ENCODE measurements at places on chromosomes 12 and 14. TPM values are rescaled to one million over a fixed set of nuclear protein-coding genes. Genes with fewer than 3 reads are reported as not detected.

GRCh38 chr14:105042813-105043212 lies 21.9 kb upstream of the CDCA4 start:
- no peak for DNase-seq

Gene GDF3
- total RNA-seq, result not detected

Gene OR11H7
- total RNA-seq, result not detected

Gene FGF6
- total RNA-seq, result not detected

GRCh38 chr12:26995706-26996105 lies 18.5 kb downstream of the TM7SF3 start:
- no peak for DNase-seq

- DNase-seq, result peak; percentile 54
Observed at GRCh38 chr14:32531942-32532515, 202.9 kb downstream of the AKAP6 start.

DNA sequence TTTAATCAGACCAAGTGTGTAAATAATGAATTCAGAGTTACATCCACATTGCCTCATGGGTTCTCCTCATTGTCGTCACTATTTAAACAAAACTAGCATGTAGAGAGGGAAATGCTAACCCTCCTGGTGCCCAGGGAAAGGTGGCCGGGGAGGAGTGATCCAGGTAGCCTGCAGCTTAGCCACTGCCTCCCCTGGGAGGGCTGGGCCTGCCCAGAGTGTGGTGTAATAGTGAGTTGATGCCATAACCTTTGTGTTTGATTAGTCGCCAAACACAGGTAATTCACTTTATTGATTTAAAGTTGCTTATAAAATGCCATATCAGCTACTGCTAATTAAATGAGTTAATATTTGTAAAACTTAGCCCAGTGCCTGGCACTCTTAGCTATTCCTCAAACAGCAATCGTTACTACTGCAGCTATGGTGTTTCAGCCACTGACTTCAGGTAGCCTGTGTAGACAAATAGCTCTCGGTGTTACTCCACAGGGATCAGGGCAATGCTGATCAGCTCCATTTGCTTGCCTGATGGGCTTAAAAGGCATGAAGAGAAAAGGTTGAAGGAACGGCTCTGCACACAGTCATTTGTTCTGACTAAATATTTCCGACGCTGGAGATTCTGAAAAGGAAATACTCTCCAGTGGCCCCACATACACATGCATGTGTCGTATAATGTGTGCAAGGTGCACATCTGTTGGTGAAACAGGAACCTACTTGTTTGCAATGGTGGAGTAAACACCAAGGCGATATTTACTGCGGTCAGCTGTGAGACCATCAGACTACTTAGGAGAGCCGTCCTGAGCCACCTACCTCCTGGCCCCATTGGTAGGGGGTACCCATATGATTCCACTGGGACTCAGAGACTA lies 45.7 kb upstream of the PRMT8 start:
- no peak for DNase-seq

DNA sequence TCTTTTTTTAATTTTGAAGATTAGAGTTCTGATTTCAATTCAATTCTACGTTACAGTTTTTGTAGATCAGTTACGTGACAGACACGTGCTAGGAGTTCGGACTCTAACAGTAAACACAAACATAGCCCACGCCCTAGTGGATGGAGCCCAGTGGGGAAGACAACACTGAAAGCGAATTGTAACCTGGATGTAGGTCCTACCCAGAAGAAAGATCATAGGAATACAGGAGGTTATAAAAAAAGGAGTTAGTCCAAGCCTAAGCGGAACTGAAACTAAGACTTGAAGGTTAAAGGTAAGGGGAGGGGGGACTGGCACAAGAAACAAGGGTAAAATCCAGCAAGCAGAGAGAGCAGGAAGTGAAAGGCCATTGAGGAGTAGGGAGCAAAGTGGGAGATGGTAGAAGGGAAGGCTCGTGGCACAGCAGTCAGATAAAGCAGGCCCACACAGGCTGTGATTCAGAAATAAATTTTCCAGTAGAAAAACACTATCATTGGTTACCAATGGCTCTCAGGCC lies 15.7 kb upstream of the CRY1 start:
- no peak for DNase-seq

GRCh38 chr12:62113366-62114011 lies 146.7 kb upstream of the USP15 start:
- no peak for DNase-seq

DNA sequence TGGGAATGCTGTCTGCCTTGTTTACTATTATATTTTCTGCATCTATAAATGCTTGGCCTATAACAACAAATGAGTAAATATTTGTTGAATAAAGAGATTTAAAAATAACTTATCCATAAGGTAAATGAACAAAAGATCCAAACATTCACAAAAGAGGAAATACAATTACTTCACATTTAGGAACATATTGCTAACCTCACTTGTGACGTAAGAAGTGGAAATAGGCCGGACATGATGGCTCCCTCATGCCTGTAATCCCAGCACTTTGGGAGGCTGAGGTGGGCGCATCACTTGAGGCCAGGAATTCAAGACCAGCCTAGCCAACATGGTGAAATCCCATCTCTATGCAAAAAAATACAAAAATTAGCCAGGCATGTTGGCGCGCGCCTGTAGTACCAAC lies 25.7 kb upstream of the CKAP4 start:
- DNase-seq, result no peak

Gene ARF6
- 35.2 TPM for total RNA-seq

DNA sequence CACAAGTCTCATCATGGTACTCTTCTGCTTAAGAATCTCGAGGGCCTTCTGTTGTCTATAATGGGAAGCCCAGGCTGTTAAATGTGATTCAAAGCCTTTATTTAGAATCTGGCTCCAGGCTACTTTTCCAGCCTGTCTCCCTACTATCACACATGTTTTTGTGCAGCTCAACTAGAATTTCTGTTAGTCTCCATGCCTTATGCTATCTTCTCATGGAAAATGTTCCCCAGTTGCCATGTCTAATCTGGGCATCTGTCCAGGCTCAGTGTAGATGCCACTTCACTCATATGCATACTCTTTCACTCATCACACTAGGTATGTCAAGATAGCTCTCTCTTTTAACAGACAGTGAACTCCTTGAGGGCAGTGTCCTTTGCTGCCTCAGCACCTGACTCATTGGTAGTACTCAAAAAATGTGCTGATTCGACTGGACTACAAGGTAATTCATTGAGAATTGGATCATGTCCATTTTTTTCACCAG lies 145.3 kb downstream of the TTLL5 start:
- DNase-seq, result peak; percentile 82

DNA sequence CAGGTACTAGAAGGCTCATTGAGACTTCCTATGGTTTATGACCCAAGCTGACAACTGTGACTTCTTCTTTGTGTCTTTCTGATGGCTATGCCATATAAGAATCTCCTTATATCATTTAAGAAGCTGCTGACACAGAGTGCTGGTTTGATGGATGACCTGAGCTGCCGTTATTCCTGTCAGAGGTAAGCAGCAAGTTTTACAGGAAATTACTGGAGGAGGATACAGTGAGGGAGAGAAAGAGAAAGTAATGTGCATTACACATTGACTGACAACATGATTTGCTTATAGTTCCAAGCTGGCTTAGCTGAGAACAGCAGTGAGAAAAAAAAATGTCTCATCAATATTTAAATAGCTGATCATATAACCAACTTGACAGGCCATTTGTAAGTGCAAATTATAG lies 981.4 kb downstream of the FSCB start:
- no peak for DNase-seq

Gene MIPOL1
- total RNA-seq, result 19.6 TPM

GRCh38 chr12:5013266-5013730 lies 30.4 kb upstream of the KCNA5 start:
- DNase-seq, result no peak

Gene AQP2
- not detected for total RNA-seq

Gene FAM234B
- 17.2 TPM for total RNA-seq

DNA sequence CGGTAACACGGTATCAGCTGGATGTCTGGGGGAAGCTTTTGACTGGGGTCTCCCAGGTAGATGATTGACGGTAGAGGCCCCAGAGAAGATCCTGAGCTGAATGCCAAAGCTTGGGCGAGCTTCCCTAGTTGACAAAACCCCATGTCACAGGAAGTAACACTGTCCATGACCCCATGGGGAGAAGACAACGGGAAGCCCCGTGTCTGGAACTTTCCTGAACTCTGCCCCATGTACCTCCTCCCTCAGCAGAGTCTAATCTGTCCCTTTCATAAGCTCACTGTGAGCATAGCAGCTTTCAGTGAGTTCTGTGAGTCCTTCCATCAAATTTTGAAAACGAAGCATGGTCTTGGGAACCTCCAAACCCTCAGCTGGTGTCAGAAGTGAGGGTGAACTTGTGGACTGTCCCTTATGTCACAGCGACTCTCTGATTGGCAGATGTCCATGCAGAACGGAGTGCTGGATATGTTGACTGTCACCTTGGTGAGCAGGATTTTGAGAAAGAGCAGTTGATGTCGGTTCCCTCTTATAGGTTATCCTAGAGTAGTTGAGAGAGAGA lies 29.7 kb upstream of the BEGAIN start:
- no peak for DNase-seq

Gene CLEC4C
- not detected for total RNA-seq

DNA sequence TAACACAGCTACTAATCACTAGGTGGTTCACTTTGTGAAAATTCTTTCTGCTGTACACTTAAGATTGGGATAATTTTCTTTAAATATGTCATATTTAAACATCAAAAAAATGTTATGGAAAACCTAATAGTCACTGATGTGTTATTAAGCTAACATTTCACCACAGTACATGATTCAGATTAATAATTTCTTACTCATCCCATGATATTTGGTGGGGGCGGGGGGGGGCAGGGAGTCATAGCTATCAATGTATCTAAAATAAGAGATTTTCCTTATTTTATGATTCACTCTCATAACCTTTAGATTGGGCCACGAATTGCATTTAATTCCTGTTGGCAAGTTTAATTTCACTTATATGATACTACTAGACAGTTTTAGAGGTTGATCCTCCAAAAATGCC lies 88.8 kb downstream of the KCNH5 start:
- DNase-seq, result no peak

GRCh38 chr14:77314043-77314442 lies 6.6 kb downstream of the POMT2 start:
- no peak for DNase-seq

Gene GPR84
- 0.33 TPM for total RNA-seq

Gene SLC38A4
- total RNA-seq, result 2.3 TPM

Gene DIO3
- 1.3 TPM for total RNA-seq

Gene NCOR2
- 29.4 TPM for total RNA-seq

- DNase-seq, result no peak
Observed at GRCh38 chr14:76877871-76878270, 51.7 kb downstream of the LRRC74A start.

Gene PLEKHA5
- 81.6 TPM for total RNA-seq

Gene CISTR
- total RNA-seq, result 0.79 TPM

Gene CLECL1
- not detected for total RNA-seq

- DNase-seq, result no peak
Observed at GRCh38 chr14:33833706-33834465, 117.0 kb downstream of the EGLN3 start.

GRCh38 chr14:100067971-100068959 lies 3.0 kb downstream of the EVL start:
- DNase-seq, result no peak

DNA sequence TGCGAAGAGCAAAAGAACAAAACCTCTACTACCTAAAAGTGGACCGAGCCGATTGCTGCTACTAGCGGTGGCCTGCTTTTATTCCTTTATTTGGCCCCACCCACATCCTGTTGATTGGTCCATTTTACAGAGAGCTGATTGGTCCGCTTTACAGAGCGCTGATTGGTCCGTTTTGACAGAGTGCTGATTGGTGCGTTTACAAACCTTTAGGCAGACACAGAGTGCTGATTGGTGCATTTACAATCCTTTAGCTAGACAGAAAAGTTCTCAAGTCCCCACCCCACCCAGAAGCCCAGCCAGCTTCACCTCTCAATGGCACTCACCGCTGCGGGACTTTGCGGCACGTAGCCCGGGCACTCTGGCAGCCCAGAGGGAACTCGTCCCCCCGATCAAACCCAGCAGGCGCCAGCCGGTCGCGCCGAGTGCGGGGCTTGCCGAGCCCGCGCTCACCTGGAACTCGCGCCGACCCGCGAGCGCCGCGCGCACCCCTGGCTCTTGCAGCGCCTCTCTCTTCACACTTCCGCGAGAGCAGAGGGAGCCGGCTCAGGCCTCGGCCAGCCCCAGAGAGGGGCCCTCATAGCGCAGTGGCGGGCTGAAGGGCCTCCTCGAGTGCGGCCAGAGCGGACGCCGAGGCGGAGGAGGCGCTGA lies 8.7 kb upstream of the FGD4 start:
- no peak for DNase-seq

- DNase-seq, result no peak
Observed at GRCh38 chr14:58864751-58865513, 227.2 kb downstream of the DACT1 start.

DNA sequence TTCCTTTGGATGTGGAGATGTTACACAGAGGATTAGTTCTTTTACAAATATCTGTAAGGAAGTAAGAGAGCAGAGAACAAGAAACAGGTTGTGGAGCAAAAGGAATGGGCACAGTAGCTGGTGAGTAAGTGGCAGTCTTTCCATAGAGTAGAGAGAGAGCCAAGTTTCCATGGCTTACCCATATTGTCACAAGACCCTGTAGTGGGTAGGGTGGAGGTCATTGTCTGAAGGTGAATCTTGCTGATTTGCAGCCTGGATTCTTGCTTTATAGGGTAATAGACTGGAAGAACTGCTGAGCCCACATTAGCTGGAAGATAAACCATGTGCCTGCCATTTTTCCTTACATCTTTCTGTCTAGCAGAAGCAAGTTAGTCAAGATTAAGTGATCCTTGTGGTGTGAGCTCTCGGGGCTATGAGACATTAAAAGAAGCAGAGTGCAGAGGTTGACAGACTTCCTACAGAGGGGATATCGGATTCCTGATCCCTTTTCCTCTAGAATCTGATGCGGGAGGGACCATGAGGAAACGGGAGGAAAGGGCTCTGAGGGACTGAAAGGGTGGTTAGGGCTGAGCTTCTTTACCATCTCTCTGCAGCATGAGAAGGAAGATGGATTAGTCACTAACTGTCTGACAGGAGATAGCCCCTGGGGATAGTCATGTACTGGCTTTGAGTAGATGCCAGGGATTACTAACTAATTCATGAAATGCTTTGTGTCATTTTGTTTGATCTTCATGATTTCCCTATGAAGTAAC lies 44.0 kb upstream of the LRTM2 start:
- DNase-seq, result peak; percentile 69

GRCh38 chr12:57845478-57846284 lies 848 bp downstream of the CTDSP2 start:
- DNase-seq, result peak; percentile 78

Gene HOXC6
- 6.6 TPM for total RNA-seq

Gene DDN
- total RNA-seq, result 0.79 TPM

- no peak for DNase-seq
Observed at GRCh38 chr14:56092763-56093162, 25.4 kb upstream of the PELI2 start.

Gene CEP83
- 25.8 TPM for total RNA-seq

All from spinal cord (tissue), 10 donors.